ENCODE measurements at places on chromosomes 13 and 19.

GRCh38 chr19:35211545-35212230 lies 16.9 kb downstream of the FAM187B start:
- DNase-seq, result no peak

GRCh38 chr19:27751044-27751391 lies 1461.9 kb downstream of the UQCRFS1 start:
- no peak for DNase-seq

GRCh38 chr19:55276720-55277430 lies 3.0 kb downstream of the HSPBP1 start:
- no peak for DNase-seq

GRCh38 chr13:59776924-59777690 lies 386.6 kb downstream of the DIAPH3 start:
- DNase-seq, result no peak

GRCh38 chr13:32391101-32391619 lies 36.8 kb downstream of the N4BP2L1 start:
- DNase-seq, result no peak

- DNase-seq, result no peak
These were observed 30.5 kb downstream of the VAV1 start for GRCh38 chr19:6803036-6803404.

DNA sequence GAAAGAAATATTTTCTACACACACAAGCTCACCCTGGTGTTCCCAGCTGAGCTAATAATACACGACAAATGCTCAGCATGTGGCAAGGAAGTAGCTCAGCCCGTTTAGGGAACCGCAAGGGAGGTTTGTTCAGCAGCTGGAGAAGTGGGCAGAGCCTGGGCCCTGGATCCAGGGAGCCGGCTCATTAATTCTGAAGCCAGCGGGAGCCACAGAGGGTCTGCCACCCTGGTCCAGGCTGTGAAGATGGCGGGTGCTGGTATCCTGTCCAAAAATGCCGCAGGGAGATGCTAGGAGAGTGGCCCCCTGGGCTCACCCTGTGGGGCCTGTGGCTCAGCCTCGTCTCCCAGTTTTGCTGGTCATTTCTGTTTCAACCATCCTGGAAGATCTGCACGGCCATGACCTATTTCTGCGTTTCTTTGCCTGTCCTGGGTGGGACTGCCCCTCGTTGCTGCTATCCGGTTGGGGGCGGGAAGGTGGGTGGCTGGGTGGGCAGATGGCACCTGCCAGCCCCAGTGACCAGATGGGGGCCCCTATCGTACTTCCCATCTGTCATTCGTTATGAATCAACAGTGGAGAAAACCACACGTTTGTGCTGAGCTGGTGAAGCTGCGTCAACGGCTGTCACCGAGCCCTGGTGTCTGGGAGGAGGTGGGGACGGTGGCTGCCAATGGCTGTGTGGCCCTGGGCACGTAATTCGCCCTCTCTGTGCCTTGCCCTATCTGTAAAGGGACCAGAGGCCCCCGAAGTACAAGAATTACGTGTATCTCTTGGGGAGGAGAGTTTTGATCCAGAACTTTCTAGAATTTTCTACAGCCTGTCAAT lies 2.7 kb upstream of the GNA15 start:
- peak; percentile 24 for DNase-seq

- no peak for DNase-seq
These were observed 540 bp upstream of the ZFP36 start for GRCh38 chr19:39405958-39406655.

DNA sequence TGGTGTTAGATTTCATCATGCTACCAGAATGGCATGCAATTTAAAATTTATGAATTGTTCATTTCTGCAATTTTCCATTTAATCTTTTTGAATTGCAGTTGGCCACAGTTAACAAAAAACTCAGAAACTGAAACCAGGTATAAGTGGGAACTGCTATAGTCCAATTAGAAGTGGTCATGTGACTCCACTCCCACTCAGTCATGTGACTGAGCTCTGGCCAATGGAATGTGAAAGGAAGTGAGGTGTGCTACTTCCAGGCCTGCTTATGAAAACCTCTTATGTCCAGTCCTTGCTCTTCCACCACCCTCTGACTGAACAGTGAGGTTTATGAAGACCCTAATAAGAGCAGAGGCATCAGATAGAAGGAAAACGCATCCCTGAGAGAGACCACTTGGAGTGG lies 47.0 kb downstream of the DLEU7 start:
- DNase-seq, result no peak

- no peak for DNase-seq
These were observed 6.5 kb downstream of the EPSTI1 start for GRCh38 chr13:42985312-42986175.

GRCh38 chr19:49881672-49882394 lies 4.3 kb downstream of the TBC1D17 start:
- DNase-seq, result no peak

All from umbilical cord (tissue), 2 donors.